Putamen (tissue), 1 donor: ENCODE measurements at places on chromosomes 5 and 9.
A peak's percentile ranks its signal among the peaks of the same experiment; 100 is the strongest.

DNA sequence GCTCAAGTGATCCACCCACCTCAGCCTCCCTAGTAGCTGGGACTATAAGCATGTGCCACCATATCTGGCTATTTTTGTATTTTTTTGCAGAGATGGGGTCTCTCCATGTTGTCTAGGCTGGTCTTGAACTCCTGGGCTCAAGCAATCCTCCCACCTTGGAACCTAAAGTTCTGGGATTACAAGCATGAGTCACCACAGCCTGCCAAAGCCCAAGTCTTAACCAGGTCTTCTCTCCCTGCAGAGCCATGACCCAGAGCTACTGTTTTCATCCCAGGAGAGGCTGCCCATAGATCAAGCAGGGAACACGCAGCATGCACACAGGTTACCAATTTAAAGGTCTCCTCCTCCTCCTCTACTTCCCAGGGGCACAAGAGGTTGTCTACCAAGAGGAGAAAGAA, 29.7 kb downstream of the PCDHGC5 start:
- DNase-seq: no peak

GRCh38 chr5:60993425-60993824, 48.4 kb downstream of the NDUFAF2 start:
- DNase-seq: no peak

DNA sequence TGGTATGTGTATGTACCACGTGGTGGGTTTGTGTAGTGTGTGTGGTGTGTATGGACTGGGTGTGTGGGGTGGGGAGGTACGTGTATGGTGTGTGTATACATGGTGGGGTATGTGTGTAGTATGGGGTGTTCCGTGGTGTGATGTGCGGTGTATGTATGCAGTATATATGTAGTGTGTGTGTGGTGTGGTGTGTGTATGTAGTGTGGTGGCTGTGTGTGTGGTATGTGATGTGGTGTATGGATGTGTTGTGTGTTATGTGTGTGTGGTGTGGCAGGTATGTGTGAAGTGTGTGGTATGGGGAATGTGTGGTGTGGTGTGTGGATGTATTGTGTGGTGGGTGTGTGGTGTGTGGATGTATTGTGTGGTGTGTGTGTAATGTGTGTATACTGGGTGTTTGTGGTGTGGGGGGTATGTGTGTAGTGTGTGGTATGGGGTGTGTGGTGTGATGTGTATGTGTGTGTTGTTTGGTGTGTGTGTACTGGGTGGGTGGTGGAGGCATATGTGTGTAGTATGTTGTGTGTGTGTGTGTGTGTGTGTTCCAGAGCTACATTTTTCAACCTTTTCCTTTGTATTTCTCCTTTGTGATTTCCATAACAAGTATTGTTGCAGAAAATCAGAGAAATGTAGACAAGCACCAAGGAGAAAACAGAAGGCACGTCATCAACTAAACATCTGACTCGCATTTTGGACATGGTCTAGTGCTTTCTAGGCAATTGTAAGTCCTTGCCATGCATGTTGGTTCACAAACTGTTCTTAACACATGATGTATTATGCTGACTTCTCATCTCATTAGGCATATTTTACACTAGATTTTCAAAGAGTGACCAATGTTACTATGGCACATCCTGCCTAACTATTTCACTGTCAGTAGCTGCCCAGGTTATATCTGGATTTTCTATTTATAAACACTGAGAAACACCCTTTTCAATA, 13.2 kb downstream of the SEMA4D start:
- DNase-seq: no peak

- DNase-seq: no peak
Observed at GRCh38 chr5:53313145-53313544, 167.3 kb upstream of the FST start.

DNA sequence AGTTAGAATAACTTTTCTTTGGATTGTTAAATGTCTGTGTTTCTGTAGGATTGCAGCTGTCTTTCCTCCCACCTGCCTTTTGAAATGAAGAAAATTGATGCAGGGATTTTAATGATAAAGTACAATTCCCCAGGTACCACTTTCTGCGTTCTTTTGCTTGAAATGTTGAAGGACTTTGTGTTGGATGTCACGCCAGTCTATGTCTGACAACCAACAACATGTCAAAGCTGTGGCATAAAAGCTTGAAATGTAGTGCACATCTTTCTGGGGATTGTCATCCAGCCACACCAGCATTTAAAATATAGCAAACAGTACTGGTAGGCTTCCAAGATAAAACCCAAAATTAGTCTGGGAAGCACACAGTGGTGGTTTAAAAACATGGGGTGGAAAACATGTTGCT, 381.4 kb downstream of the TMEM161B start:
- DNase-seq: no peak

DNA sequence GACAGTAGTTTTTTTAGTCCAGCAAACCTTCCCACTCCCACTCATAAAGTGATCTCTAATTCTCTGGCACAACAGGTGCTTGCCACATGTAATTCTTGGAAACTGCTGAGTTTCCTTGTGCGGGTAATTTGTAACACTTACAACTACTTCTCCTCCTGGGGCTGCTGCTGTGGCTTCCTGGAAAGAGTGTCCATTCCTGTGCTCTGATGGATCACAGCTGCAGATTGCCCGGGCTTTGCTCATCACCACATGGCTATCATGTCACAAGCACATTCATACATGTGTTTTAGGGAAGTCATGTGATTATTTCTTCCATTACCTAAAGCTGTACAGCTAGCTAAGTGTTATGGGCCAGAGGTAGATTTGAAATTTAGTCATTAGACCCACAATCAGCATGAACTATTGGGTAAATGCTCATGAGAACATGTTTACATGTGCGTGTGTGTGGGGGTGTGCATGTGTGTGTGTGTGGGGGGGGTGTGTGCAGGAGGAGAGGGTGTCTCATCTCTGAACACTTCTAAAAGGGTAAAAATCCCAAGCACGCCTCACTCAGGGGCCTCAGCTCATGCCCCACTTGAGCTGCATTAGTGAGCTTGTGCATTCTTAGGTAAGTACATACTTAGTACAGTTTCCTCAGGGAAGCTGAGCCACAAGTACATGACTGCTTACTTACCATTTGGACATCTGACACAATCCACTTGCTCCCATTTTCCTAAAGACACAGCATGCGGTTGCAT, 118.1 kb upstream of the CCDC112 start:
- DNase-seq: no peak

DNA sequence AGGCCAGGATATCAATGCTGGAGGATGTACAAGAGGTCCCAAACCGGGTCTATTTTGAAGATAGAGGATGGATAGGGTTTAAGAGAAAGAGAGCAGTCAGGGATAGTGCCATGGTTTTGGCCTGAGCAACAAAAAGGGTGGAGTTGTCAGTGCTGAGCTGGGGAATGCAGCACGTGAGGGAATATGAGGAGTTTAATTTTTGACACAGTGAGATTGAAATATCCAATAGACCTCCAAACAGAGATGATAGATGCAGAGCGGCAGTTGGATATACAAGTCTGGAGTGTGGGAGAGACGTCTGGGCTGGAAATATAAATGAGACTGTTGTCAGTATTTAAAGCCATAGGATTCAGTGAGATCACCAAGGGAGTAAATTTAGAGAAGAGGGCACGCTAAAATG, 136.7 kb upstream of the EFNA5 start:
- no peak for DNase-seq

DNA sequence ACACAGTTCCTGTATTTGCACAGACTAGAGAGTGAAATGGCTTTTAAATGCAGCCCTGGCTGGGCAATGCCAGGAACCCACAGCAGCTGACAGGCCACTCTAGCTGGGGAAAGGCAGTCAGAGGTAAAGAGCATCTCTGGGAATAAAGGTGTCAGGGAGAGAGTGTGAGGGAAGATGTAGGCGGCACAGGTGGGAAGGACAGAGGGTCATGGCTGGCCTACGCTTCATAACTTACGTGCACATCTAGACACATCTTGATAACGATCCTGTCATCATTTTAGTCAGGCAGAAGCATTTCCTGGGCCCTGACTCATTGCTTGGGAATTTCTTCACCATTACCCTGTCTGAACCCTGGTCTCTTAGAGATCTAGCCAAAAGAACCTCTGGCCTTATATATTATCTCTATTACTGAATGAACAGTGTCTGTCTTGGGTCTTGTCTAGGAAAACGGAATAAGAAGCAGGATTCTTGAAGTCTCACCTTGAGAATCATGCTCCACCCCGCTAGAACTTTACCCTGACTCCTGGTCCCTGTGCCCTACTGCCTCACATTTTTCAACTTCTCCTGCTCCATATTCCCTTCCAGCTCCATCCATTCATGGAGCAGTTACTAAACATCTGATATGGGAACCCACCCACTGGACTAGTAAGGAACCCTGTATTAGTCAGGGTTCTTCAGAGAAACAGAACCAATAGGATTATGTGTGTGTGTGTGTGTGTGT, 106.4 kb upstream of the ELL2 start:
- DNase-seq: no peak

- DNase-seq: no peak
Observed at GRCh38 chr9:127448112-127448805, 2.9 kb downstream of the RPL12 start.

GRCh38 chr9:113993838-113994540, 84.1 kb downstream of the AMBP start:
- peak; percentile 64 for DNase-seq

DNA sequence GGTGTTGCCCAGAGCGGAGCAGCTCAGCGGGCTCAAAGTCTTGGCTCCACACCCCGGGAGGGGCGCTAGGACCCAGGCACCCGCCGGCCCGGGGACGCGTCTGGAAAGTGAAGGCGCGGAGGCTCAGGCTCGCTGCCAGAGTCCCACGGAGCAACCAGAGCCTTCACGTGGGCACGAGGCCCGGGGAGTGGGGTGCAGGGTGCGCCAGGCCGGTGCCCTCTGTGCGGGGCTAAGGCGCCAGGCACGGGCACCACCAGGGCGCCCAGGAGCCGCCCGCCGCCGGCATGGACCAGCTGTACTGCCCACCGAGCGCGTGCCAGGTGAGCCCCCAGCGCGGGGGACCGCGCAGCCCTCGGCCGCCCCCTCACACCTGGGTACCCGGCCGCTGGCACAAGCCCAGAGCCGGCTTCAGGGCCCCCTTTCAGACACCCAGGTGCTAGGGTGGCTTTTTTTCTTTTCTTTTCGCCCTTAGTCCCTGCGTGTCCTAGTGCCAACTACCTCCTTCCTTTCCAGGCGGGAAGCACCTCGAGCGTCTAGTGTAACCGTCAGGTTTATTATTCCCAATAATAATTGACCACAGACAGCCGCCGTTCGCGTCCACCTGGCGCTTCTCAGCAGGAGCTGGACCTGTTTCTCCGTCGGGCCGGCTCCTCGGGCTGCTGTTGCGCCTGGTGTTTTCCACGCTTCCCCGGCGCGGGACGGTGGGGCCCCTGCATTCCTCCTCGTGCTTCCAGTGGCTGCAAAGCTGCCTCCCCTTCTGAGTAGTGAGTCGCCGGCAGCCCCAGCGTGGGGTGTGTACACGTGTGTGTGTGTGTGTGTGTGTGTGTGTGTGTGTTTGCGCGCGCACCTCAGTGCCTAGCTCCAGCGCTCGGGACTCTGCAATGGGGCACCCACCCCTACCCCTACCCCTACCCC, 30.1 kb upstream of the PDE8B start:
- peak; percentile 44 for DNase-seq

DNA sequence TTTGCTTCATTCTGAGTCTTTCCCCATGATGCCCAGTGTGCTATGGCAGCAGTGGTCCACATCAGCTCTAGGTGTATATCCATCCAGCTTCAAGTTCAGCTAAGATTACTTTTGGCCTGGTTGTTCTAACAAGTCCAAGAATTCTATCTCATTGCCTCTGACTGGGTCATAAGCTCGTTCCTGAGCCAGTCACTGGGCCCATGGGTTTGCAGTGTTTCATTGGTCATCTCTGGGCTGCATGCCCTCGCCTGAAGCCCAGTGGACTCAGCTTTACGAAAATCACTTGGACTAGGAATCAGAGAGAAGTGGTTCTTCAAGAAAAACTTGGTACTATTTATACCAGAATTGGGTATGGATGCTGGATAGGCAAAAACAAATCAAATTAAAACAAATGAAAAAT, 16.1 kb upstream of the ARHGAP26 start:
- no peak for DNase-seq

- peak; percentile 19 for DNase-seq
Observed at GRCh38 chr5:530001-530955, 6.0 kb upstream of the SLC9A3 start.

DNA sequence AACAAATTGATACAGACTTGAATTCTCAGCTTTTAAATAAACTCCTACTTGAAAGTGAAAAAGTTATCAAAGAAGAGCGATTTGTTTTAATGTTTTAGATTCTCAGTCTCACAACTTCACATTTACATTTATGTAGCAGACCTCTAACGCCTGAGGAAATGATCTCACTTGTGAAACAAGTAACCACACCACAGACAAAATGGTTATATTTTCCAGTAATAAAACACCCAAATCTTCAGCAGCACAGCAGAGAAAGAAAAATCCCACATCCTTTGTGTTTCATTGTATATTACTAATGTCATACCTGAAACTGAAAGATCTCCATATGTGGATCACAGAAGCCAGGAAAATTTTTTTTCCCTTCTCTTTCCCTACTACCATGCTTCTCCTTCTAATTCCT, 29.8 kb upstream of the GZMA start:
- no peak for DNase-seq

- DNase-seq: peak; percentile 80
Observed at GRCh38 chr5:98772415-98773213, 849 bp upstream of the RGMB start.

DNA sequence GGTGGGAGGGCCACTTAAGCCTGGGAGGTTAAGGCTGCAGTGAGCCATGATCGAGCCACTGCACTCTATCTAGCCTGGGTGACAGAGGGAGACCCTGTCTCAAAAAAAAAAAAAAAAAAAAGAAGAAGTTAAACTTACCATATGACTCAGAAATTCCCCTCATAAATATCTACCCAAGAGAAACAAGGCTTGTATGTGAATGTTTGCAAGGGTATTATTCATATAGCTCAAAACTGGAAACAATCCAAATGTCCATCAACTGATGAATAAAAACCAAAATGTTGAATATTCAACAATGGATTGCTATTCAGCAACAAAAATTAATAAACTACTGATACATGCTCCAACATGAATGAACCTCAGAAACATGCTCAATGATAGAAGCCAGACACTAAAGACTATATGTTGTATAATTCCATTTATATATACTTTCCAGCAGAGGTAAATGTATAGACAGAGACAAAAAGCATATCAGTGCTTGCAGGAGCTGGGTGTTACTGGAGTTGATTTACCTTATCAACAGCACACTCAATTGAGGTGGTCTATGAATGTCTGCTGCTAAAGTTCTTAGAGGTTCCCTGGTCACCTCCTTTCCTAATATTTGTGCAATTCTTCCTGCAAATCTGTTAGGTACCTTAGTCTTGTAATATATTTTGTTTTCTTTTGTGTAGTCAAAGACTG, 5.3 kb upstream of the SREK1 start:
- DNase-seq: no peak

DNA sequence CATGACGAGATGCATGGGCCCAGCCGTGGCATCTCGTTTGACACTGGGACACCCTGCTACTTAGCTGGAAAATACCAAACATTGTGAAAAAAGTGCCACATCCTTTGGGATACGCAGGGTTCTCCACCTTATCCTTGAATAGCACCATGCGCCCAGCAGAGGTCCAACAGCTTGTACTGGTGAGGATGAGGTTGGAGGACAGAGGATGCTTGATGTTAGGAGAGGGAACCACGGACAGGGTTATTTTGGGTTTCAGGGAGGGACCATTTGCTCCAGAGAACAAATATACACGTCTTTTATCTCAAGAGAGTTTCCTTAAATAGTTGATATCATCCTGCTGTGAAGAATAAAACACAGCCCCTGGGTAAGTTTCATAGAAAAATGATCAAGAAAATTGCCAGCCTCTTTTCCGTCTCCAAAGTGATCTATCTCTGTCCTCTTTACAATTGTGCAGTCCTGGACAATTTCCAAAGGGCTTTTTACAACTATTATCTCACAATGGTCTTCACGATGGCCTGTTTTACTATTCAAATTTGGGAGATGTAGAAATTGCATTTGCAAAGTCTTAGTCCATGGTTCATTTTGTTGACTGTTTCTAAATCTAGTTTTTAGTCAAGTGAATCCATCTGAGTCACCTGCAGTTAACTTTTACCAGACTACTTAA, 19.9 kb upstream of the FRRS1L start:
- DNase-seq: no peak
